ENCODE measurements at places on chromosomes 3 and 15.
A peak's percentile ranks its signal among the peaks of the same experiment; 100 is the strongest.

DNA sequence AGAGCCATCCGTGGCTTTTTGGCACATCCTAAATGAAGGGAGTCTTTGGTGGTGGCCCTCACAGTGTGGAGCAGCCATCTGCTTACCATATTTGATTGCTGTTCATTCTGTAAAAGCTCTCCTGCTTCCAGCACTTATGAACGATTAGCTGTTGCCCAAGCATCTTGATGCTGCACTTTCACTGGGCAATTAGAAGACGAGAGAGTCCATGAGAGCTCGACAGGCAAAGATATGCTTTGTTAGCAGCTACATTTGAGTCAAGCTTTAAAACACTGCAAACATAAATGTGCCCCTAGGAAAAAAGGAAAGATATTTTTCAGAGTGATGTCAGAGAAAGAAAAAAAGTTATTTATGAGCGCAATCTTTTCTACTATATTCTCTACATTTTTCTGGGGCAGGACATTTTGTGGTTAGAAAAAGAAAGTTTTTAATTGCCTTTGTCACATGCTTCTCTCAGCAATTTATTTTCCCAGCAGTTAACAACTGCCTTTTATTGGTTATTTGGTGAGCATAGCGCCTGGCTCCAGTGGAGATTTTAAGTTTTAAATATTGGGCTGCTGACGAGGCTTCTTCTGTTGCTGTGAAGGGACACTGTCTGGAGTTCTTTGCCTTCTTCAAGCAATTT is 468.4 kb downstream of the C3orf38 start:
- DNase-seq, result no peak

DNA sequence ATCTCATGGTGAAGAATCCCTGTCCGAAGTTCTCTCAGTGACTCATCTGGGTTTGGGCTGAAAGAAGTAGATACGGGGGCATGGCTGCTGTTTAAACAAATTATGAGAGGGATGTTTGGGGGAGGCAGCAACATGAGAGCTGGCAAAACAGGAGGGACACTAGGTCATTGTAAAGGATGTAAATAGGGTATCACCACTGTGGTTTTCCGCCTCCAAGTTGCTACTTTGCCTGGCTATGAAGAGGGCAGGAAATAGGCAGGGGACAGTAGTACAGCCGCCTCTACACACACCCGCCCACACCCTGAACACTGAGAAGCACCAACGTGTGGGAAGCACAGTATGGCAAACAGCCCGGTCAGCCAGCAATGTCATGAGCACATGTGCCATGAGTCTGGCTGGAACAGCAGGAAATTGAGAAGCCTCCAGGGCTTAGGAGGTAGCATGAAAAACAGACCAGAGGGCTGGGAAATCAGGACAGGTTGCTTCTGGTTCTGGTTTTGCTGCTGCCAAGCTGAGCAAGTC is 17.1 kb downstream of the HEXA start:
- no peak for DNase-seq

GRCh38 chr3:32438596-32439344 is 47.1 kb downstream of the CMTM7 start:
- peak; percentile 71 for DNase-seq

GRCh38 chr3:54846119-54846518 is 81.7 kb downstream of the LRTM1 start:
- DNase-seq, result no peak

GRCh38 chr3:65573548-65574116 is 465.1 kb downstream of the MAGI1 start:
- no peak for DNase-seq

DNA sequence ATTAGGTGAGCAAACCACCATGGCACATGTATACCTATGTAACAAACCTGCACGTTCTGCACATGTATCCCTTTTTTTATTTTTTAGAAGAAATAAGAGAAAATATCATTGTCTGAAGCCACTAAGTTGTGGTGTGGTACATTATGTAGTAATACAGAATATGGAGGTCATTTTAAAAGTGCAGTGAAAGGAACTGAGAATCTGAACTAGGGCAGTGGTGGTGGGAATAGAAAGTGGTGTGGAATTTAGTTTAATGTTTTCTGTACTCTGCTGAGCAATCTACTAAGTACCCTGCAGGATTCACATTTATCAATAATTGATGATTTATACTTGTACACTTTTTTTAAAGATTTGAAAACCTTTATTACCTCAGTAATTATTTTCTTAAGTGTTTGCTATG is 283.5 kb downstream of the CHL1 start:
- DNase-seq, result no peak

GRCh38 chr3:104273046-104273649 is 1093.6 kb upstream of the ALCAM start:
- DNase-seq, result peak; percentile 1

Data from CD4-positive, alpha-beta T cell treated with Interleukin-4 for 4 hours (primary cell).